CD4-positive, CD25-positive, alpha-beta regulatory T cell (primary cell): ENCODE measurements at places on chromosomes 16 and 17.

GRCh38 chr17:53971361-53971760, 148.6 kb downstream of the KIF2B start:
- no peak for DNase-seq

- DNase-seq = no peak
These were observed 7.6 kb upstream of the RPH3AL start for GRCh38 chr17:360092-360750.

DNA sequence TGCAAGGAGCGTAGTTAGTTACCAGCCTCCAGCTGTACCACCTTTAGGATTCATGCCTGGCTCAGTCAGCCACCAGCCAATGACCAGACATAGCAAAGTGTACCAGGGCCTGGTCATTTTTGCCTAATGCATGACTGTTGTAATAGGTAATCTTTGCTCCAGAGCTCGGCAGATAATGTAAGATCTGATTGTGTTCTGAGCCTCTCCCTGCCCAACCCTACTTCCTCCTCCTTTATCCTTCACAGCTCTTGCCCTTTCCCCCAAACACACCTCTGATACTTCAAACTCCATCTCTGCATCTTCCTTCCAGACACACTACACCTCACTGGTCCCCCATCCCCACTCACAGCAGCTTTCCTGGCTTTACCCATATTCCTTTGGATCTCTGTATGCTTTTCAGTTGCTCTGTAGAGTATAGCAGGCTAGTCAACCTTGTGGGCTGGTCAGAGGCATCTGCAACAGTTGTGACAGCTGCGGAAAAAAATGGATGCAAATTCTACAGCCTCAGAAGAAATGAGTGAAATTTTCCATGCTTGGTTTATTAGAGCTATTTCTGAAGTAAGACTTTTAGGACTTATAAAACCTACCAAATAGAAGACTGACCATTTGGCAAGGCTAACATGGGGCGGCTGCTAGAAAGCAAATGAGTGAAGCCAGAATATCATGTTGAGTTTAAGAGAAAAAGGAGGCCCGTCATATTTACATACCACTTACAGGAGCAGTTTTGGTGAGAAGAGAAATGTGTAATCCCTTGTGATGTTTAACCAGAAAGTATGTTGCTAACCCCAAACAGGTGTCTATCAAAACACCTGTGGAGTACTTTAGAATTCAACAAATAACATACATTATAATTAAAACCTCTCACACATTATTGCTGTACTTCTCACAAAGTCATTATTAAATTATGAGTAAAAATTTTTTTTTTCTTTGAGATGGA, 19.9 kb upstream of the C16orf87 start:
- DNase-seq = no peak

DNA sequence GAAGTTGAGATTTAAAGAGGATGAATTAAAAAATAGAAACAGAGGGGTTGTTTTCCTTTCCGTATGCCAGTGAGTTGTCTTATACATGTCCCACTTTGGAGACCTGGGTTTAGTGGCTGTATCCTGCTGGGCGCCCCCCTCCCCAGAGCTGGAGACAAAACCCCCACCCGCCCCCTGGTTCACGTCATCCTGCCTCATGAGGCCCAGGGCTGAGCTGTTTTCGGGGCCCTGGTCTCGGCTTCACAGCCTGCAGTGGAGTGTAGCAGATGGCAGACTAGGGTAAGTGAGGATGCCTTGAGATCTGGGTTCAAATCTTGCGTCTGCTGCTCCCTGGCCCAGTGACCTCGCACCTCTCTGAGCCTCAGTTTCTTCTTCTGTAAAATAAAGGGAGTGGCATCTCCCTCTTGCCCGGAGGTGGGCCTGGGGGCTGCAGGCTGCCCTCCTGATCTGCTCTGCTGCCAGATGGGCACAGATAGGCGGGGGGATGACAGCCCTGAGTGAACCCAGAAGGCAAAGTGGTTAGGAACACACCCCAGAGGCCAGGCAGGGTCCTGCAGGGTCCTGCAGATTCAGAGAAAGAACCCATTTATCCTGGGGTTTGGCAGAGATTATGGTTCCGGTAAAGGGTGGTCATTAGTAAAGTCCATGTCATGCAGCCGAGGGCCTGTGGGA, 45.1 kb downstream of the SOCS3 start:
- no peak for DNase-seq

GRCh38 chr17:49443862-49444261, 29.2 kb upstream of the PHB1 start:
- no peak for DNase-seq

GRCh38 chr17:61419496-61420046, 19.9 kb downstream of the TBX2 start:
- no peak for DNase-seq

GRCh38 chr16:4801962-4802658, at the start of gene ROGDI:
TSS of gene ROGDI (minus strand) at chr16:4802633. CDS start at chr16:4802571, 62 bp downstream.
- peak; percentile 88 for DNase-seq

DNA sequence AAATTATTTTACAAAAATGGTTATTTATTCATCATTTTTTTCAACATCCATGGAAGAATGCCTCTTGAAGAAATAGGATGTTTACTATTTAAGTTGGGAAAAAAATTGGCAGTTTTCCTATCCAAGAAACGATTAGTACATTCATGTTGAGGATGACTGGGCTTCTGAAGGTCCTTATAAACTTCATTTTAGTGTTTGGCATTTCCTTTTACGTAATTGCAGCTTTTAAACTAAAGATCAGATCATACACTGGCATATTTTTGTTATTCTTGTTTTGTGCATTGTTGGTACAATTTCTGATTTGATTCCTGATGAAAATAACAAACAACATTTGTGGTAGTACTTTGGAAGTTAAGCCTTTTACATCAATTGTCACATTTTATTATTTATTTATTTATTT, 11.5 kb downstream of the KCNJ16 start:
- DNase-seq = no peak

GRCh38 chr16:78984324-78984723, 616.2 kb downstream of the MAF start:
- DNase-seq = no peak

DNA sequence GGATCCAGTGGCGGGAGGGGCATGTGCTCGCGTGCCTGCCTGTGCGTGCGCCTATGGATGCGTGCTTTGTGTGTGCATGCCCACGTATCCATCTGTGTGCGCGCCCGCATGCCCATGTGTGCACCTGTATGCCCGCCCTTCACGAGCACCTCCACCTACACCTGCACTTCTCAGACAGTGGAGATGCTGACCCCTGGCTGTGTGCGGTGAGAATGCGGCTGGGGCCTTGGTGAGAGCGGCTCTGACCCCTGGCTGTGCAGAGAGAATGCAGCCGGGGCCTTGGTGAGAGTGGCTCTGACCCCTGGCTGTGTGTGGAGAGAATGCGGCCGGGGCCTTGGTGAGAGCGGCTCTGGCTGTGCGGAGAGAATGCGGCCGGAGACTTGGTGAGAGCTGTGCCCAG, 33.9 kb downstream of the AXIN1 start:
- no peak for DNase-seq

GRCh38 chr16:19660432-19660831, 57.6 kb downstream of the KNOP1 start:
- DNase-seq = no peak

GRCh38 chr17:70519300-70519699, 350.0 kb downstream of the KCNJ2 start:
- DNase-seq = no peak

DNA sequence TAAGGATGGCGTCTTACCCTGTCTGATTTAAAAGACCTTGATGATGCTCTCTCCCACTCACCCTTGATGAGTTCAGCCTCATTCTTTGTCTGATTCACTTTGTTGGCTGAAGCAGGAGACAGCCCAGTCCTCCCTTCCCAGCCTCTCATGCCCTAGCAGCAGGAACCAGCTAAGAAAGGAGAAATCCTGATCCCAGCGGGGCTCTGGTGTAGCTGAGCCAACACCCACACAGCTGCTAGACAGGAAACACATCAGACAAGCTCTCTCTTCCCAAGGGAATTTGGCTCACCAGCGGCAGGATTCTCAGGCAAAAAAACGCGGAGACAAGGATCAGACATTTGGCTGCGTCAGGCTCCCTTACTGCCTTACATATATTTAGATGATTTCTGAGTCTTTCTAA, 211.5 kb downstream of the CDH11 start:
- DNase-seq = no peak

DNA sequence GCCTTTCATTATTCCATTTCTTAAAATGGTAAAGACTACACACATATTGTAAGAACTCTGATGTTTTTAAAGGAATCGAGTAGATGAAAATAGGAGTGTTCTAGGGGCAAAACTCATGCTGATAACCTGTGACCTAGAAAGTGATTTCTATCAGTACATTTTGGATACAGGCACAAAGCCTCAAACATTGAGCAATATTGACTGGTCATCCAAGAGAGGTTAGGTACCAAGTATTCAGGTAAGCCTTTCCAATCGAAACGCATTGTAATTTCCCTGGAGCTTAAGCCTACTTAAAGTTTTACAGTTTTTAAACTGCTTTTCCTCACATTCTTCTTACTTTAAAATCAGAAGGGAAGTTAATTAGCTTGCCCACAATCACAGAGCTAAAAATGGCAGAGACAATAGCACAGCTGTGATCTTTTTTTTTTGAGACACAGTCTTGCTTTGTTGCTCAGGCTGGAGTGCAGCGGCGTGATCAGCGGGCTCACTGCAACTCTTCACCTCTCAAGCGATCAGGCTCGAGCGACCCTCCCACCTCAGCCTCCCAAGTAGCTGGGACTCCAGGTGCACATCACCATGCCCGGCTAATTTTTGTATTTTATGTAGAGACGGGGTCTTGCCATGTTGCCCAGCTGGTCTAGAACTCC, 3.3 kb downstream of the GOT2 start:
- no peak for DNase-seq

GRCh38 chr16:88650749-88651275, at the start of gene CYBA:
TSS of gene CYBA (minus strand) at chr16:88651053. CDS start at chr16:88651013, 40 bp downstream.
- peak; percentile 79 for DNase-seq

GRCh38 chr16:67927131-67927941, 4.3 kb downstream of the CTRL start:
- no peak for DNase-seq
